ENCODE measurements at places on chromosomes 6 and 20. TPM values are rescaled to one million over a fixed set of nuclear protein-coding genes. Genes with fewer than 3 reads are reported as not detected.

GRCh38 chr6:70371454-70372105, 41.7 kb upstream of the FAM135A start:
- H3K27ac ChIP-seq, result no peak overlapping the region
- H3K4me1 ChIP-seq, result no peaks in the 10 kb centered on the region
- H3K36me3 ChIP-seq, result no peaks in the 10 kb centered on the region
- H3K27me3 ChIP-seq, result no peaks in the 10 kb centered on the region

Gene CST5
- total RNA-seq, result not detected

DNA sequence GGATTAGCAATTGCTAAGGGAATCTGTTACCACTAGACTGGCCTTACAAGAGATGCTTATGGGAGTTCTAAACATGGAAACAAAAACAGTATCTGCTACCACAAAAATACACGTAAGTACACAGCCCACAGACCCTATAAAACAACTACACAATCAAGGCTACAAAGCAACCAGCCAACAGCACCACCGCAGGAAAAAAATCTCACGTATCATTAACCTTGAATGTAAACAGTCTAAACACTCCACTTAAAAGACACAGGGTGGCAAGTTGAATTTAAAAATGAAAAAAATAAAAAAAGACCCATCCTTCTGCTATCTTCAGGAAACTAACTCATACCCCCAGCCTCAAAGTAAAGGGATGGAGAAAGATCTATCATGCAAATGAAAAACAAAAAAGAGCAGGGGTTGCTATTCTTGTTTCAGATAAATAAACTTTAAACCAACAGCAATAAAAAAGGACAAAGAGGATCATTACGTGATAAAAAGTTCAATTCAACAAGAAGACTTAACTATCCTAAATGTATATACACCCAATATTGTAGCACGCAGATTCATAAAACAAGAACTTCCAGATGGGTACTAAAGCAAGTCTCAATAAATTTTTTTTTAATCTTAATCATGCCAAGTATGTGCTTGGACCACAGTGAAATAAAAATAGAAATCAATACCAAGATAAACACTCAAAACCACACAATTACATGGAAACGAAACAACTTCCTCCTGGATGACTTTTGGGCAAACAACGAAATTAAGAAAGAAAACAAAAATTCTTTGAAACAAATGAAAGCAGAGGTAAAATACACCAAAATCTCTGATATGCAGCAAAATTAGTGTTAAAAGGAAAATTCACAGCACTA, 52.3 kb downstream of the RNGTT start:
- no peak for DNase-seq
- H3K36me3 ChIP-seq, result no peaks in the 10 kb centered on the region
- no peaks in the 10 kb centered on the region for H3K27me3 ChIP-seq
- H3K27ac ChIP-seq, result no peak overlapping the region

DNA sequence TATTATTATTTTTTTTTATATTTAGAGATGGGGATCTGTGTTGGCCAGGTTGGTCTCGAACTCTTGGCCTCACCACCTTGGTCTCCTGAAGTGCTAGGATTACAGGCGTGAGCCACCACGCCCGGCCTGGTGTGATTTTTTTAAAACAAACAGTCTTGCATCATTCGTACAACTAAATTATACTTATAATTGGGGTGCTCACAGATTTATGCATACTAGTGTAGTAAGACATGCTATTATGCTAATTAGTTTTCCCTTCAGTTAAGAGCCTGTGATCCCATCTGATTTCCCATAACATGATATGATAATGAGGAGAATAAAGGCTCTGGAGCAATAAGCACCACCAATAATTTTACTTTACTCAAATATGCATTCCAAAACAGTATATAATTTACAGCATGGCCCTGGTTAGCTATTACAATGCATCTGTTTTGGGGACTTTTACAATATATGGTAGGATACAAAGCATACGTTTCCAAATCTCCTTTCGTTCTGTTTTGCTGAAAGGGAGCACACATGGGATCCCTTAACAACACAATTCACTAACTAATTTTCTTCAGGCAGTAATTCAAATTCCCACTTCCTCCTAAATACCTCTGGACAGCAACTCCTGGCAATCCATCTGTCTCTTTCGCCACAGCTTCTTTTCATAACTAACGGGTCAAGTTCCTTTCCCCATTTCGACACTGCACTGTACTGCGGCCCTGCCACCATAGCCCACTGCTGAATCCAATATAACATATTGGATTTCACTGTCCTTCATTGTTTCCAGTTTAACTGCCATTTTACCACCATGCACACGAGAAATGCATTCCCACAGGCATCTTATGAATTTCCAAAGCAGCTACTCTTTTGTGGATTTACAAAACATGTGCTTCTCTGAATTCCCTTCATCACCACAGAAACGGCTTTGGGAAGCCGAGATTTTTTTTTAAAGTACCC, 1.7 kb downstream of the NUDT3 start:
- no peaks in the 10 kb centered on the region for H3K36me3 ChIP-seq
- peak overlapping the region; percentile 90 for H3K4me3 ChIP-seq
- H3K4me1 ChIP-seq, result no peaks in the 10 kb centered on the region
- no peaks in the 10 kb centered on the region for H3K27me3 ChIP-seq

- no peak overlapping the region for H3K4me3 ChIP-seq
- no peaks in the 10 kb centered on the region for H3K36me3 ChIP-seq
- H3K4me1 ChIP-seq, result no peaks in the 10 kb centered on the region
- no peak for DNase-seq
- H3K27me3 ChIP-seq, result no peaks in the 10 kb centered on the region
These were observed 92.3 kb upstream of the ELOVL5 start for GRCh38 chr6:53441035-53441493.

Gene SOX18
- total RNA-seq, result 12.8 TPM

DNA sequence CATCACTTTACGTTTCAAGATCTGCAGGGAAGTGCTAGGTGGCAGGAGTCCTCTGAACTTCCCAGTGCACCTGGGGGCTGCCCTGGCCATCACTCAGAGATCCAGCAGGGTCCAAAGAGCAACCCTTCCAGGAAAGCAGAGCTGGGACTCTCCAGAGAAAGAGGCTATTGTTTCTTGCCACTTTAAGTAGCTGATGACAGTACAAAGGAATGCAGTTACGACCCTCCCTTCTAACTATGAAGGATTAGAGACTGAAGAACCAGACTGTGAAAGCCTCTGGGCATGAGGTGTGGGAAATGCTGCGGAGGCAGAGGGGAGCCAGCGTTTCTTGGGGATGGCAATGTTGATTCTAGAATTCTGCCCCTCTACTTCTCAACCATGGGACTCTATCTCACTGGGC, 189.1 kb upstream of the SUPT3H start:
- H3K4me3 ChIP-seq, result no peak overlapping the region
- H3K36me3 ChIP-seq, result no peaks in the 10 kb centered on the region
- DNase-seq, result no peak
- no peak overlapping the region for H3K27ac ChIP-seq

Gene PHF3
- 63.9 TPM for total RNA-seq

Gene OR2B6
- total RNA-seq, result not detected

Gene TCF21
- 4.9 TPM for total RNA-seq
